Coronary artery (tissue), 2 donors: ENCODE measurements at places on chromosomes 6 and 20.

- no peak for DNase-seq
These were observed 84.7 kb downstream of the CD164 start for GRCh38 chr6:109297406-109298110.

DNA sequence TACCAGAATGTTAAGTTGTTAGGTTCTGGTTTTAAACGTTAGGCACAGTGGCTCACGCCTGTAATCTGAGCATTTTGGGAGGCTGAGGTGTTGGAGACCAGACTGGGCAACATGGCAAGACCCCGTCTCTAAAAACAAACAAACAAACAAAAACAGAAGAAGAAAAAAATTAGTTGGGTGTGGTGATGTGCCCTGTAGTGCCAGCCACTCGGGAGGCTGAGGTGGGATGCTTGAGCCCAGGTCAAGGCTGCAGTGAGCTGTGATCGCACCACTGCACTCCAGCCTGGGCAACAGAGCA lies 19.4 kb downstream of the NOL4L start:
- DNase-seq, result no peak

DNA sequence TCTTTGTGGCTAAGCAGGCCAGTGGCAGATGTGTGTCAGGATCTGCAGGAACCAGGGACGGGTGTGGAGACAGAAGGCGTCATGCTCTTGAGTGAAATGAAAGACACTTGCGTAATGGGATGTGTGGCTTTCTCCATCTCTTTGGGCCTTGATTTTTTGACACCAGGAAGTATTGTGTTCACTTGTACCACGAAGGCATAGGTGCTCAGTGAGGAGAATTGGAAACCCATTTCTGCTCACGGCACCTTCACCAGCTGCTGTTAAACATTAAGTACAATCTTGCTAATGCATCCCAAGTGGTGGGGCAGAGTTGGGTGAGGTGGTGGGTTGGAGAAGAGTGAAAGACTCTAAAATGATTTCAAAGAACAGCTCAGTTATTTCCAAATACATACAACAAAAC lies 30.0 kb downstream of the GJA10 start:
- no peak for DNase-seq

DNA sequence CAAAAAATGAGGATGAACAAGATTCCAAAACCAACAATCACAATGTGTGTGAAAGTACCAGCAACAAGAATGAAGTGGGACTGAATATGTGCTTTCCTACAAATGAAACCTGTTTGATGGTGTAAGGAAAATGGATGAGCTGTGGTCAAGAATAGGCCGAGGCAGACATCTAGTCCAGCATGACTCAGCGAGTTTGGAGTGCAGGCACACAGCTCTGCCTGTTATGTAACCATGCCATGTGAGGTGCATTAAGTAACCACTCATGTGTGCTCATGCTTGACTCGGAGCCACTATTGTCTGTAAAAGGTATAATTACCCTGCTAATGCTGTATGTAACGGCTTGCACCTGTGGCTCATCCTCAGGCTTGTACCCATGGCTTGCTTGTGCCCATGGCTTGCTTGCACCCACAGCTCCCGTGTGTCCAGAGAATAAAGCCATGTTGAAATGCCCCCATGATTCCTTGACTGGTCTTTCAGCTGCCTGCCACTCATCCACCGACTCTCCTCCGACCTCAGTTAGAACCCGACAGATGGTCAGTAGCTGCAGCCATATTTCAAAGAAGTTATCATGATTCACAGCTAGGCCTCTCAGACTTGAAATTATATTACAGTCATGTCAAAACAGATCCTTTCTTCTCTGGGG lies 98.7 kb downstream of the BACH2 start:
- no peak for DNase-seq

- no peak for DNase-seq
These were observed 44.4 kb downstream of the FYN start for GRCh38 chr6:111828809-111829208.

- DNase-seq, result no peak
These were observed 33.5 kb downstream of the VSTM2L start for GRCh38 chr20:37936451-37936850.

- no peak for DNase-seq
These were observed 326.0 kb upstream of the RSPO3 start for GRCh38 chr6:126792340-126793085.

GRCh38 chr6:36071281-36071680 lies 43.7 kb downstream of the MAPK14 start:
- DNase-seq, result no peak

DNA sequence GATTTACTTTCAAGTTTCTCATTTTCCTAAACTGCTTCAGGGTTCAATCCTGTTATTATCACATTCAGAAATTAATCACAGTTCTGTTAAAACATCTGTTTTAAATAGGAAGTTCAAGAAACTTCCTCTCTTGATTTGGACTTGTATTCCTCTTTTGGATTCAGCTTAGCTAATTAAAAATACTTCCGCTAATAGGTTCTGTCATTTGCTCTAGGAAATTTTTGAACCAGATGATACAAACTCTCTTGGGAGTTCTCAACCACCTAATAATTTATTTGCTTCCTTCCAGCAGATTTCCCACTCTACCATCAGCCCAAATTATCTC lies 15.9 kb upstream of the TMEM30A start:
- DNase-seq, result no peak

DNA sequence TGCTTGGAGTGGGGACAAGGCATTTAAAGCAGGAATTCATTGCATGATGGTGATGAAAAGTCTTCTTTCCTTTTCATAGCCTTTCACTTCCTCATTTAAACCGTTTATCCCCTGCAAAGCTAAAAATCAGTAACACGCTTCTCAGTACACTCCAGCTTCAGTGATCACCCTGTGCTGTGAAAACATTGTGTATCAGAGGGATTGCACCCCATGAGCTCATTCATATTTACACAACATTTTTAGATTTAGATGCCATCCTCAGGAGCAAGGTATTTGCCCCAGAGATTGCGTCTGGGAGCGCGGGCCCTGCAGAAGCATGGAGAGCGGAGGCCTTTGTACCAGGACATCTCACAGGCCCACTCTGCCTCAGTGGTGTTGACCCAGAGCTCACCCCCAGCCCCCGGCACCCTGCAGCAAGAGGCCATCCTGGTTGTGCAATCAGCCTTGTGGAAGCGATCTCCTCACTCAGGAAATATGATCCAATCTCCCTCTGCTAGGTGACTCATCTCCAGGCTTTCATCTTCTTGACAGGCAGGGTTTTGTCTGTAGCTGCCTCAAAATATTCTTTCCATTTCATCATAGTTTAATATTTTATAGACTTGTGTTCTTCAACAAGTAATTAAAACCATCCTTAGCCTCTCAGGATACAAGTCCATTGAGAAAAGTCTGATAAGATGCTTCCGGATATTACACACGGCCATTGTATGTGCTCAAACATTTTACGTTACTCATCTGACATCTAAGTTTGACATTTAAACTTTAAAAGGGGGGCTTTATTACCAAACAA lies 38.9 kb upstream of the THBS2 start:
- DNase-seq, result no peak

GRCh38 chr6:27333642-27334040 lies 21.6 kb upstream of the POM121L2 start:
- no peak for DNase-seq

- DNase-seq, result peak; percentile 12
These were observed 160.2 kb downstream of the SYNDIG1 start for GRCh38 chr20:24629668-24630067.

DNA sequence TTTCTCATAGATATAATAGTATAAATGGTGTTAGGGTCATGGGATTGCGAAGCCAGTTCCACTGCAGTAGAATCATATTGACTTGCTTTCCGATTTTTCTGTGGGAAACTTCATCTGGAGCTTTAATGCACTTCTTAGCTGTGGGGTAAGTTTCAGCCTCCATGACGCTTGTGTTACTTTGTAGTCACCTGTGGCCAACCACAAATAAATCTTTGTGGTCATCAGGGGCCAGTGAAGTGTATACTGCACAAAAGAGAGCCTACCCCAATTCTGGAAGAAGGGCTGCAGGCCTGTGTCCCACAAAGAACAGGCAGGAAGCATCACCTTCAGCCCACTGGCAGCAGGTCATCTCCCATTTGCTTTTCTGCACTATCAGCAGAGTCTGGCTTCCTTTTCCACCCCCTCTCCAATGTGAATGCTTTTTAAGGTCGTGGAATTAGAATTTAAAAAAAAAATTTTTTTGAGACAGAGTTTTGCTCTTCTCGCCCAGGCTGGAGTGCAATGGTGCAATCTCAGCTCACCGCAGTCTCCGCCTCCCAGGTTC lies 32.0 kb downstream of the MTHFD1L start:
- peak; percentile 35 for DNase-seq

- no peak for DNase-seq
These were observed 252.7 kb downstream of the DHX35 start for GRCh38 chr20:39214828-39215227.

- DNase-seq, result no peak
These were observed 210.0 kb downstream of the OGFRL1 start for GRCh38 chr6:71498638-71499037.

GRCh38 chr20:32021091-32021490 lies 10.9 kb downstream of the CCM2L start:
- no peak for DNase-seq

DNA sequence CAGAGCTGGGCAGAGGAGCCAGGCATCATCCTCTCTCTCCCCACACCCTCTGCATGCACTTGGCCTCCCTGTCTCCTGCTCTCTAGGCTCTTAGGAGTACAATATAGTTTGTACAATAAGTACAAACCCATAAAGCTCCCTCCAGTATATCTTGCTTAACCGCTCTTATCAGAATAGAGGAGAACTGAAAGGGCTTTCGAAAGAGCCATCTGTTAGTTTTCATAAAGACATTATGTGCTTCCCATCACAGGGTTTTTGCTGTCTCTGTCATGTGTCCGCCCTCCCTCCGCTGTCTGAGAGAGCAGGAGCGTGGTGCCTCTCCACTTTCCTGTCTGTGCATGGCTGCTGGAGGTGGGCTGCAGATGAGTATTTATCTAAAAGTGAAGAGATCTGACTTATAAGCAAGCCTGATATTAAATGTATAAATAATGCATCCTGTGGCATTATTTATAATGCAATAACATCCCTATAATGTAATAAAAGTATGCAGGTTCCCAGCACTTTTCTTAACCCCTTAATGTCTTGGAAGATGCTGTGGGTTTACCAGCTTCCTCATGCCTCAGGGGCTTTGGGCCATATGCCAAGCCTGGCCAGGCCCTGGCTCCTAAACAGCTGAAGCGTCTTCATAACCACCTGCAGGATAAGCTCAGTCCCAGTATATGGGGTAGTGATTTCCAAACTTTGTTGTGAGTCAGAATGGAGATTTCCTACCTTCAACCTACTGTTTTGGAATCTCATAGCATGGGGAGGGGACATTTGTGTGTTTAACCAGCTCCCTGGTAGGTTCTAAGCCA lies 297.1 kb downstream of the DHX35 start:
- no peak for DNase-seq

DNA sequence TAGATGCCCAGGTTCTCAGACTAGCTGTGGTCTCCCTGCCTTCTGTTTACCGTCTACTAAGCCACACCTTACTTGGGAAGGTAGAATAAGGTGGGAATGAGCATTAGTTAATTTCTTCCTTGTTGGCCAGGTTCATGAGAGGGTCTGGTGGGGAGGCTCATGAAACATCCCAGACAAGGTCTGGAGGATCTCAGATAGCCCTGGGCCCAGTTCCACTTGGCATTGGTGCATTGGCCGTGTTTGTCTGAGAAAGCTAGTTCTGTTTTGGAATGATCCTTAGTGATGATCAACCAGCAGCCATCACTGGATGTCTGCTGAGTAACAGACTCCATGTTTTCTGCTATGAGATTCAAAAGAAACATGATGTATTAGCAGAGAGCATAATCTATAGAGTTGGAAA lies 155.1 kb downstream of the SLC24A3 start:
- DNase-seq, result no peak

DNA sequence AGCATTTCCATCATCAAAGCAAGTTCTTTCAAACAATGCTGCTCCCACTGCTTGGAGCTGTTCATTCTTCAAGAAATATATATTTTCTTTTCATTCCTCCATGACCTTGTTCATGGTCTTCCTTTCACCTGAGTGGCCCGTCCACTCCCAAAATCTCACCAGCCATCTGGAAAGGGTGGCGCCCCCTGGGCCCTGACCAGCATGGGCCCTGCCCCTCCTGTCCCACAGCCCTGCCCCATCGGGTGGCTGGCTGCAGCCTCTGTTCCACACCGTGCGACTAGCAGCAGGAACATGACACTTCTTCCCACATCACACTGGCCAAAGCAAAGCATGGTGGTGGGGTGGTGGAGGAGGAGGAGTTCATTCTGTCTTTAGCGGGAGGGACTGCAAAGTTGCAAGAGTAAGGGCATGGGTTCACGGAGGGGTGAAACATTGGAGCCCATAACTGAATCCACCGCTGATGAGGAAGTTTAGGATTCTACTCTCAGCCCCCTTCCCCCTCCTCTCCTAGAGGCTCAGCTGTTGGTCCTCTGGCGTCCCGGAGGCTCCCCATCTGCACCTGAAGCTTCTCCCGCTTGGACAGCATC lies 195.2 kb upstream of the SLC24A3 start:
- DNase-seq, result peak; percentile 49
